NCI-H2029 (cell line): ENCODE measurements at places on chromosomes 4 and X.

- no peak for DNase-seq
Observed at GRCh38 chrX:119942831-119943184, 743 bp downstream of the NKAP start.

DNA sequence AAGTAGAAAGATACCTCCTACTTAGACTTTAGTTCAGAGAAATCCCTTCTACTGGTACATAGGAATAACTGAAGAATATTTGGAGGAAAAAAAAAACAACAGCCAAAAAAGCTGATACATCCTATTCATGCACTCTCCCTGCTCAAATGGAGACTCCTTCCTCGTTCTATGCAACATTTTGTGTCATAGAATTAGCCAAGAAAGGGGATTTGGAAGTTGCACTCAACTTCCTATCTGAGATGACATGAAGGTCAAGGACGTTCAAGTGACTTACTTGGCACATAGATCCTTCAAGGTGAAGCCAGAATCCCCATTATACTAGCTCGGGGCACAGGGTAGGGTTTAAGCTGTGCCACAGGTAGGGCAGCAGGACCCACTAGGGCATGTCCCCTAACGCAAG is 56.2 kb upstream of the S100G start:
- DNase-seq, result no peak

GRCh38 chr4:143382596-143382995 is 45.9 kb downstream of the GAB1 start:
- DNase-seq, result no peak

DNA sequence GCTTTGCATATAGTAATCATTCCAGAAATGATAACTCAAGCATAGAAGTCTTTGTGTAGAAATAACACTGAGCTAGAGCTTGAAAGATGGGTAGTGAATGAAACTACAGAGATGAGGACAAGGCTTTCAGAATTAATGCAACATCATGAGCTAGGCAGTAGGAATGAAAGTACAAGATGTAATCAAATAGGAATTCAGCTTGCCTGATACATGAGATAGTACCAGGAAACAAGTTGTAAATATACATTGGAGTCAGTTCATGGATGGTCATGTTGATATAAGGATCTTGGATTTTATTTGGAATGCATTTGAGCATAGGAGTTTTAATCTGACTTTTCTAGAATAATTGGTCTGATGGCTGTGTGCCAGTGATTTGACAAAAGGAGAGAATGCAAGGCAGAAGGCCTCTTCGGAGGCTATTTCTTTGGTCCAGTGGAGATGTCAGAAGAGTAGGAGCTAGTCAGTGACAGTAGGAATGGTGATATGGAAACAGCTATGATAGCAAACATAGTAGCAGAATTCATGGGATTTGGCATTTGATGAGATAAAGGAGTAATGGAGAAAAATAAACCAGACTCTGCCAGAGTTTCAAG is 206.4 kb upstream of the PACRGL start:
- no peak for DNase-seq

DNA sequence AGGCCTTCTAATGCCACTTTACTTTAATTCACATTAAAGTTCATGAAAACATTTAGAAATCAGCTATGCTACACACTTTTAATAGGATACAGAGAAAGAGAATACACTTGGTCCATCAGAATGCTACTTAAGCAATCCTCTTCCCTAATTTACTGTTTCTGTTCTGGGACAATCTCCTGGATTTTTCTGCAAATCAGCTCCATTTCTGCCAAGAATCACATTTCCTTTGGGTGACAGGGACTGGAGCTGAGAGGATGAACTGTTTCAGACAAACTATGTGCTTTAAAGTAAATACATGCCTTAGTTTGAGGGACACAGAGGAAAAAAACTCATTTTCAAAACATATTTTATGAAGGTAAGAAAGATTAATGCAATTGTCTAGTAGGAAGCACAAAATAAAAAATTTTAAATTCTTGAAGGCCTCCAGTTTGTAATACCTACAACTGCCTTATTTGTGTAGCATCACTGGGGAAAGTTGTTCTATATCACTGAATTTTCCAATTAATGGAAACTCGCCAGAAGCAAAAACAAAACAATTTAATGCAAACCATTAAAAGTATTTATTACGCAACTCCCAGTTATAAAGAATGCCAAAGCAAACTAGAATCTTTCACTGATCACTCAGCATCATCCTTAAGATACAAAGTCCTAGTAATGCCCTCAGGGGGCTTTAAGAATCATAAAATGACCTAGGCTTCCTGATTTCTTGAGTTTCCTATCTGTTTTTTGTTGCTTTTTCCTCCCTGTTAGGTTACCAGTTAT is 36.3 kb downstream of the BCLAF3 start:
- DNase-seq, result no peak

DNA sequence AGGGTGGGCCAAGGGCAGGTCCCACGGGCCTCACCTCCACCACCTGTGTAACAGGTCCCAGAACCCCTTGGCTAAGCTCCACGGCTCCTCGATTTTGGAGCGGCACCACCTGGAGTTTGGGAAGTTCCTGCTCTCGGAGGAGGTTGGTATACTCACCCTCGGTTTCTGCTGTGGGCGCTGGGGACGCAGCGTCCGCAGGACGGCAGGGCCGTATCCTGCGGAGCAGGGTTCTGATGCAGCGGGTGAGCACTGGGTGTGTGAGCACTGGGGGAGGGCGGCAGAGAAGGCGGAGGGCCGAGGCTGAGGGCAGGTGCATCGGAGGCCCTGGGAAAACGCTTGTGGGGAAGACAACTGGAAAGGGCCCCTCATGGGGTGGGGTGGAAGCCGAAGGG is 11.0 kb downstream of the ATP5ME start:
- DNase-seq, result no peak

GRCh38 chr4:87093443-87094123 is 126.8 kb downstream of the KLHL8 start:
- DNase-seq, result peak; percentile 18

GRCh38 chr4:95087657-95088455 is 330.1 kb downstream of the BMPR1B start:
- DNase-seq, result no peak

- no peak for DNase-seq
Observed at GRCh38 chr4:89308161-89308500, 531 bp upstream of the GPRIN3 start.

- DNase-seq, result no peak
Observed at GRCh38 chr4:152901205-152901604, 34.9 kb upstream of the FHDC1 start.

DNA sequence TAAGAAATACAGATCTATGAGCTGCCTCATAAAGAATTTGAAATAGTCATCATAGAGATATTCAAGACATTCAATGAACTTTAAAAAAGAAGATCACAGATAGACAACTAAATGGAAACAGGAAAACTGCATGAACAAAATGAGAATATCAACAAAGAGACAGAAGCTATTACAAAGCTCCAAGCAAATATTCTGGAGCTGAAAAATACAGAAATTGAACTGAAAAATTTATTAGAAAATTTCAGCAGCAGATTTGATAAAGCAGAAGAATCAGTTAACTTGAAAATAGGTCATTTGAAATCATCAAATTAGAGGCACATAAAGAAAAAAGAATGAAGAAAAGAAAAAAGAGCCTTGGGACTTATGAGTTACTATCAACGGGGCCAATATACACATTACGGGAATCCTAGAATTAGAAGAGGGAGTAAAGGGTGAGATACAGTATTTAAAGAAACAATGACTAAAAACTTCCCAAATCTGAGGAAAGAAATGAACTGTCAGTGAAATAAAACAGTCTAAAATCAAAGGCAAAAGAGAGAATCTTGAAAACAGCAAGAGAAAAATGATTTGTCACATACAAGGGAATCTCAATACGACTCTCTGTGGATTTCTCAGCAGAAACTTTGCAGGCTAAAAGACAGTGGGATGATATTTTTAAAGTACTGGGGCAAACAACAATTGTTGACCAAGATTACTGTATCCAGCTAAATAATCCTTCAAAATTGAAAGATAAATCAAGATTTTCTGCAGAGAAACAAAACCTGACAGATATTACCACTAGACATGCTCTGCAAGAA is 641.6 kb downstream of the ANKRD50 start:
- DNase-seq, result no peak

DNA sequence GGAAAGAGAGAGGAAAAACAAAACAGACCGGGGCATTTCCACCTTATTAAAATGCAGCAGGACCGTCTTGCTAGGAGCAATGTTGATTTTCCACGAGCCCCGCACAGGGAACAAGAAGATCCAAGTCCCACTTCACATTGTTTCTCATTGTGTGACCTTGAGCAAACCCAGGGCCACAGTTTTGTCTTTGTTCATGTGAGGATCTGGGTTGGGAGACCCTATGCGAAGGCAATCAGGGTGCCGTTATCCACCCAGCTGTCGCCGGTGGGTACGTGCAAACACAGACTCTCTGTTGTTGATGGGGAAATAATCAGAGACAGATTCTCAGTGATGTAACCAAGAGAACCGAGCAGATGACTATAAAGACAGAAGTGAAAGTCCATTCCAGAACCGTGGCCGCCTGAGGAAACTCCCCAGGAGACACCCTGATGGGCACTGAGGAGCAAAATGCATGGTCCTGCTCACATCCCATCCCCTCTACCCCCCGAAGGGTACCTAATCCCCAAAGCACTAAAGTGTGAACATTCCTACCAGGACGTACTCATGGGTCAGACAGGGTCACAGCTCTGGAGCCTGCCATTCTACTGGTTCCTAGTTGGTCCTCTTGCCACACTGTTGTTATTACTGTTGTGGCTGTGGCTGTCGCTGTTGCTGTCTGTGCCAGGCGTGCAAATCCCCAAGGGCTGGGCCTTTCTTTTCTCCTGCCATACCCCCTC is 102.7 kb upstream of the RBPJ start:
- DNase-seq, result no peak

GRCh38 chr4:148015058-148015457 is 283.2 kb downstream of the ARHGAP10 start:
- DNase-seq, result no peak

DNA sequence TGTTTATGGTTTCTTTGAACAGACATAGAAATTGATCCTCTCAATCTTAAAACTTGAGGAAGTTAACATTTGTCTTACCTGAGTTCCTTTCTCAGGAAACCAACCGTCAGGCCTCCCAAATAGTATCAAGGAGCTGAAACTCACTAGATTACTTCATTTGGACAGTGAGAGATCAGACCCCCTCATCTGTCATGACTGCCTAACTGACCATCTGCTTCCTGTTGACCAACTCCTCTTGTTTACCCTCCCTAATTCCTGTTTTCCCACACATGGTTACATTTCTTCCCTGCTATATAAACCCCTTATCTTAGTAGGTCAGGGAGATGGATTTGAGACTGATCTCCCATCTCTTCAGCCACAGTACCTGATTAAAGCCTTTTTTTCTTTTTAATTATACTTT is 46.2 kb upstream of the NMU start:
- no peak for DNase-seq

DNA sequence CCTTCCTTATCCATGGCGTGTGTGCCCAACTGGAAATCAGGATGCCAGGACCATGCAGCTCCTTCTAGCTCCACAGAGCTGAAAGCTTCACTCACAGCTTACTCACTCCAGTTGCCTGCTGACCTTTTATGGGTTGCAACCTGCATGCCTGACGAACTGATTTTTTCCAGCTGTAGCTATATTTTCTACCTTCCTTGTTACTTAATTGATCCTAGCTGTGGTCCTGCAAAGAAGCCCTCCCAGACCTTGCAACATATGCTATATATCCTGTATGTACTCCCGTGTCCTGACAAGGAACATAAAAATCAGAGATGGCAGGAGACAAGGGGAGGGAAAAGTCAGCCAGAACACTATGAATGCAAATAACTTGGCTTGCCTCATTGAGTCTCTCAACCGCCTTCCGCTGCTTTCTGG is 135.3 kb upstream of the LDB2 start:
- DNase-seq, result no peak

DNA sequence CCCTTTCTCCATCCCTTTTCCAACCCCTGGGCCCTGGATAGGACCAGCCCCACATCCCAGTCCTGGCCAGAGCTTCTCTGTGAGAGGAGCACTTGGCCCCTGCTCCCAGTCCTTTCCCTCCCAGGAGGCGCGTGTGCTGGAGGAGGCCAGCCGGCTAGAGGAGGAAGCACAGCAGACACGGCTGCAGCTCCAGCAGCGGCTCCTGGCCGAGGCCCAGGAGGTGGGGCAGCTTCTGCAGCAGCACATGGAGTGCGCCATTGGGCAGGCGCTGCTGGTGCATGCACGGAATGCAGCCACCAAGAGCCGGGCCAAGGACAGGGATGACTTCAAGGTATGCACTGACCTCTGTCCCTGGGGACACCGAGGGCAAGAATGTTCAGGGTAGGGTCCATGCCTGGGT is 87.5 kb downstream of the EVC start:
- peak; percentile 10 for DNase-seq

DNA sequence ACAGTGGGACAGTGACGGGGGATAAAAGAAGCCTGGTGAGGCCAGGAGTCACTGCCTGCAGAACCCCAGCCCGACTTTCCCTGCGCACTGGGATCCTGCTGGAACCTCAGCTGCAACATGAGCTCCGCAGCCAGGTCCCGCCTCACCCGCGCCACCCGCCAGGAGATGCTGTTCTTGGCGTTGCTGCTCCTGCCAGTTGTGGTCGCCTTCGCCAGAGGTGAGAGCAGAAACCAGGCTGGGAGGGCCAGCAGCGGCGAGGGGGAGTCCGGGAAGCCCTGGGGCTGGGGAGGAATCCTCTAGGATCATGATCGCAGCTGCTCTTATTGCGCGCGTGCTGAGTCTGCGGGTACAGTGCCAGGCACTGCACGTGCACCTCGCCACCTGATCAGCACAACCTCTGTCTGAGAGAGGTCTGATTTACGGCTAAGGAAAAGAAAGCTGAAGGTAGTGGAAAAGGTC is at the start of gene PF4V1:
Gene PF4V1, plus strand, starts transcription at position 51 of the 459 bp plus-strand sequence. Its CDS starts 67 bp downstream, at position 118.
- DNase-seq, result peak; percentile 21
